ENCODE measurements at places on chromosomes 6 and 20.

DNA sequence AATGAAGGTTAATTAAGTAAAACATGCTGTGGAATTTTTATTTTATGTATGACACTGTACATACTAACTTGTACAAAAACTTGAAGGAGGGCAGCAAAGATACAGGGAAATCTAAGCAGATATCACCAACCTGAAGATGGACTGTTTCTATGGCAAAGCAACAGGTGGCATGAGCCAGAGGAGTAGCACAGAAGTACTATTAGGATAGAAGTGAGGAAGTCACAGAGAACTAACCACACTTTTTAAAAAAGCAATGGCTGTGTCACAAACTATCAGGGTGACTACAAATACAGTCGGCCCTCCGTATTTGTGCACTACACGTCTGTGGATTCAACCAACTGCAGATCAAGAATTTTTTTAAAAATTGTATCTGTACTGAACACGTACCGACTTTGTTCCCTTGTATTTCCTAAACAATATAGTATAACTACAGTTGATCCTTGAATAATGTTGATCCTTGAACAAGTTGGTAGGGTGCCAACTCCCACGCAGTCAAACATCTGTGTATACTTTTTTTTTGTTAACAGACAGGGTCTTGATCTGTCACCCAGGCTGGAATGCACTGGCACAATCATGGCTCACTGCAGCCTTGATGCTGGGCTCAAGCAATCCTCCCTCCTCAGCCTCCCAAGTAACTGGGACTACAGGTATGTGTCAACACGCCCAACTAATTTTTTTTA, 61.0 kb downstream of the NUDT3 start:
- no peak for DNase-seq

GRCh38 chr20:64171211-64171610, 7.0 kb downstream of the MYT1 start:
- DNase-seq, result no peak

DNA sequence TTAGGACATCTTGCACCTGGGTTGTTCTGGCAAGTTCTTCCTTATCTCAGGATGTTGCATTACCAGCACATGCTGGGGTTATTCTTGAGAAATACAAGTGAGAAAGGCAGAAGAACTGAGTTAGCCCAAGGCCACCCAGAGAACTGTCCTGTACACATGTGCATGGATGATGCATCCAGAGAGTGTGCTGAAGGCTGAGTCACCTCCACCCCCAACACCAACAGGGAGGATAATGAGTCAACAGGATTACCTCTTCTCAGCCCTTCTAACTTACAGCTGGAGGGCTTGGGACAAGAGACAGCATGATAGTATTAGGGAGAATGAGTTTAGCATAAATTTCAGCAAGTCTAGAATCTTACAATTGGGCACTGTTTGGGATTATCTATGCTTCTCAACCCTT, 8.5 kb downstream of the SCGN start:
- no peak for DNase-seq

GRCh38 chr6:108744996-108745395, 103.2 kb upstream of the ARMC2 start:
- DNase-seq, result no peak

DNA sequence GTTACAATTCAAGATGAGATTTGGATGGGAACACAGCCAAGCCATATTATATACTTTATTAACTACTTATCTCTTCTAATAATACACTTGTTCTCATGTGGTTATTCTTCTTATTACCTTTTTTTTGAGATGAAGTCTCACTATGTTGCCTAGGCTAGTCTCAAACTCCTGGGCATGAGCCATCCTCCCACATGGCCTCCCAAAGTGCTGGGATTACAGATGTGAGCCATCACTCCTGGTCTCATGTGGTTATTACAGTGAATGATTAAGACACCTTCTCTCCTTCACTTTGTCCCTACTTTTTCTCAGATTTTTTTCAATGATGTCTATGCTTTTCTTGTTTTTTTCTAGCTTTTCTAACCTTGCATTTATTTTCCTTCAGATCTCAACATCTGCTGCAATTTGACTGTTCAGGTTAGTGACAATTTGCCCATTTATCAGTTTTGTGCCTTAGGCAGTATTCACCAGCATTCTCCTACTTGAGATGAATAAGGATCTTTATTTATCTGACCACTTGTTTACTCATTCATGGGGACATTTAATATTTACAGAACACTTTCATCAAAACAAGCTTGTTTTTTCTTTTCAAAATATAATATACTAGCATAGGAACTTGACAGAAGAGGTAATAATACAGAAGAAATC, 105.7 kb downstream of the SLC16A10 start:
- no peak for DNase-seq

DNA sequence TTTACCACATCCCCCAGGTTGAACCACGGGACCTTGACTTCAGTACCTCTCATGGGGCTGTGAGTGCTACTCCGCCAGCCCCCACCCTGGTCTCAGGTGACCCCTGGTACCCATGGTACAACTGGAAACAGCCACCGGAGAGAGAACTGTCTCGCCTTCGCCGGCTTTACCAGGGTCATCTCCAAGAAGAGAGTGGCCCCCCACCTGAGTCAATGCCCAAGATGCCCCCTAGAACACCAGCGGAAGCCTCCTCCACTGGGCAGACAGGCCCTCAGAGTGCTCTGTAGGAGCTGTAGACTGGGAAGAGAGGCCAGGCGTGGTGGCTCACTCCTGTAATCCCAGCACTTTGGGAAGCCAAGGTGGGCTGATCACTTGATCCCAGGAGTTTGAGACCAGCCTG, 1.2 kb upstream of the ATAT1 start:
- no peak for DNase-seq

- DNase-seq, result no peak
Observed at GRCh38 chr20:6956056-6956455, 188.6 kb downstream of the BMP2 start.

DNA sequence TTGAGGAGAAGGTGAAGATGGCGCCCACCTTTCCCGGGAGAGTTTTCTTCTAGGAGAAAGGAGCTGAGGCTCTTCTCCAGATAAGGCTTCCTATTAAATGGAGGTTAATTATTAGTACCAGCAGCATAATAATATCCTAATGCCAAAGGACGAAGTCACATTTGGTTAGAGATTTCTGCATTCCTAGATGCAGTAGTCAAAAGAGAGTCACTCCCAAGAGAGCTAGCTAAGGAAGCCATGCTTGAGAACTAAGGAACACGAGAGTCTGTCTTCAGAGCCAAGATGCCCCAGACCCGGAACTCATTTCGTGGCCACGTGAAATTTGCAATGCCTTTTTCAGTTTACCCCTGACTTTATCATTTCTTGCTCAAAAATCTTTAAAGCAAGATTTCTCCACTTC, 132.7 kb downstream of the TSHZ2 start:
- DNase-seq, result no peak

DNA sequence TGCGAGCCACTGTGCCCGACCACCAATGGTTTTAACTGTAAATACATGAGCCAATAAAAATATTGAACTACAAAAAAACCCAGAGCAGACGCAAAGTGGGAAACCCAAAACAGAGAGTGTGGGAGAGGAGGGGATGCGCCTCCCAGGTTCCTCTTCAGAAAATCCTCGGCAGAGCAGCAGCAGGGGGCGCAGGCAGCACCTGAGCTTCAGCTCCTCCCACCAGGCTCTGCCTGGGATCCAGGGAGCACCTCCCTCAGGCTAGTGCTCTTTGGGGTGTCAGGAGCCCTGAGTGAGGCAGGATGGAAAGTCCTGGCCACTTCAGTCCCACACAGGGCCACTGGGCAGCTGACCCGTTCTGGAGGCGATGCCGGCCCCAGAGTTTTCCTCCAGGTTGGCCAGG, 536.9 kb upstream of the CDH4 start:
- DNase-seq, result no peak

DNA sequence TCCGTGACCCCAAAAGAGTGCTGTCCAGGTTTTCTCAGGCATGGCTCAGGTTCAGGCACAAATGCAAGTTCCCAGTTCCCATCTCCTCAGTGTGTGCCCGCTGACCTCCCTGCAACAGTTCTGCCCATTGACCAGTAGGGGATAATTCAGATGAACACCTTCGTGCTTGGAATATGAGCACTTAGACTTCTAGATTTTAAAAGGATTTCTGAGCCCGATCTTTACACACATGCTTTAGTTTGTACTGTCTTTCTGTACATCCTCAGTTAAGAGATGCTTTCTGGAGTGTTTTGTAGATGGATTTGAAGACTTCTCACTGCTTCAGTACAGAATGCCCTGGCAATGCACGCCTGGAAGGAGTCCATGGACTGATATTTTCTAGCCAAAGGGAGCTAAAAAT, 239.6 kb upstream of the PLCB4 start:
- DNase-seq, result no peak

- no peak for DNase-seq
Observed at GRCh38 chr6:166955865-166956443, 396 bp downstream of the RNASET2 start.

DNA sequence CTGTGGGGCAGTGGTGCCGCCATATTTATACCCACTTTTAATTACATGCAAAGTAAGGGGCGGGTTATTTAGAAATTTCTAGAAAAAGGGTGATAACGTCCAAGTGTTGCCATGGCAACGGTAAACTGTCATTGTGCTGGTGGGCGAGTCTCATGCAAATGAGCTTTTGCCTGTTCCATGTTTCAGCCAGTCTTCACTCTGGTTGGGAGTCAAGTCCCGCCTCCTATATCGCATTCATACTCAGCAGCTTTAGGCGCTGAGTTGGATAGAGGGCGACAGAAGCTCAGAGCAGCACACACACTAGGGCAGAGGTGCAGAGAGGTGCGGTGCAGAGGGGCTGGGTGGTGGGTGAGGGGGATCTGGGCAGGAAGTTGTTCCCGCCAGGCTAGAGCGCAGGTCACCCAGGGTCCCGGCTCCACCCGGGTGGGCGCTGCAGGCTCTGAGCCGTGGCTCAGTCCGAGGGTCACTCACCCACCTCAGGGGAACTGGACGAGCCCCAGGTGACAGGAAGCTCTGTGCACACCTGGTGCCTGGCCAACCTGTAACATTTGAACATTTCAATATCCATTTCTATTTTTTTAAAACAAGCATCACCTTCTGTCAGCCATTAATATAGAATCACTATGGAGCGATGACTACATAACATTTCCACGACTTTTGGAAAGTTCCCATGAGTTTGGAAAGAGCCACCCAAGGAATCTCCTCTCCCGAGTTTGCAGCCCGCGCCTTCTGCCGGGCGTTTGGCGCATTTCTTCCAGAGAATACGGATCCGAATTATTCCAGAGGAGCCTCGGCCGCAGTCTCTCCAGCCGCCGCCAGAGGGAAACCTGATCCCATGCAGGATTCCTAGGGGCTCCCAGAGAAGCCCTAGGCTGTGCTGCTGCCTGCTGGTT, 89.1 kb upstream of the PHACTR3 start:
- no peak for DNase-seq

DNA sequence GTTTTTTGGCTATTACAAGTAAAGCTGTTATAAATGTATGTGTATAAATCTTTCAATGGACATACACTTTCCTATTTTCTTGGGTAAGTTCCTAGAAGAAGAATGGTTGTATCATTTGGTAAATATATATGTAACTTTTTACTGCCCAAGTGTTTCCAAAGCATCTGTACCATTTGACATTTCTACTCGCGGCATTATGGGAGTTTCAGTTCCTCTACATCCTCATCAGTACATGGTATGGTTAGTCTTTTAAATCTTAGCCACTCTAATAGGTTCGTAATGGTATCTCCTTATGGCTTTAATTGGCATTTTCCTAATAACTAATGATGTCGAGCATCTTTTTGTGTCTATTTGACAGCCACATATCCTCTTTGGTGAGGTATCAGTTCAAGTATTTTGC, 12.9 kb downstream of the SNPH start:
- no peak for DNase-seq

DNA sequence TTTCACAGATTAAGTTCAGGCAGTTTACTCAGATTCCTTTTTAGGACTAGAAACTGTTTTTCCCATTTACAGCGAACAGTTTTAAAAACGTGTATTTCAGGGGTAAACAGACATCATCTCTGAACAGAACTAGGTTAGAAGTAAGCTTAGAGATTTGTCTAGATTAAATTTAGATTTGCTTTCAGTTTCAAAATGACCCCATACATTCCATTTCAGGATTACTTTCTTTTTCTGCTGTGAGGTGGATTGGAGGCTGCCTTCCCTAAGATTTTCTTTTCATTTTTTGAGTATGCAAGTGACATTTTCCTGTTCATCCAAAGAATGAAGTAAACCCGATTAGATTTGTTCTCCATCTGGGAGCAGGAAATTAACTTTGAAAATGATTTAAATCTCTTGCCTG, 747.2 kb downstream of the KHDRBS2 start:
- DNase-seq, result no peak

DNA sequence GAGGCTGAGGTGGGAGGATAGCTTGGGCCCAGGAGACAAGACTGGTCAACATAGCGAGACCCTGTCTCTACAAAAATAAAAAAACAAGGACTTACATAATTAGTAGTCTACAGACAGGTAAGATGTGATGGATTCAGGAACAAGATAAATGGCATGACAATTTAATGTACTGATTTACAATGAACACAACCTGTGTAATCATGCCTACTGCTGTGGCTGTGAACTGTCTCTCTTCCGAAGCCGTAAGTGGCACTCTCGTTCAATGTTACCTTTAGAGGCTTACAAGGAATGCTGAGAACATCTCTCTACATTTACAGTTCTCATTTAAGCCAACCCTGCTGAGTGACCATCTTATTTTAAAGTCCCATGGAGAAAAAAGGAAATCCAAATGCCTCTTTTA, 134.8 kb upstream of the PRDM1 start:
- DNase-seq, result no peak

DNA sequence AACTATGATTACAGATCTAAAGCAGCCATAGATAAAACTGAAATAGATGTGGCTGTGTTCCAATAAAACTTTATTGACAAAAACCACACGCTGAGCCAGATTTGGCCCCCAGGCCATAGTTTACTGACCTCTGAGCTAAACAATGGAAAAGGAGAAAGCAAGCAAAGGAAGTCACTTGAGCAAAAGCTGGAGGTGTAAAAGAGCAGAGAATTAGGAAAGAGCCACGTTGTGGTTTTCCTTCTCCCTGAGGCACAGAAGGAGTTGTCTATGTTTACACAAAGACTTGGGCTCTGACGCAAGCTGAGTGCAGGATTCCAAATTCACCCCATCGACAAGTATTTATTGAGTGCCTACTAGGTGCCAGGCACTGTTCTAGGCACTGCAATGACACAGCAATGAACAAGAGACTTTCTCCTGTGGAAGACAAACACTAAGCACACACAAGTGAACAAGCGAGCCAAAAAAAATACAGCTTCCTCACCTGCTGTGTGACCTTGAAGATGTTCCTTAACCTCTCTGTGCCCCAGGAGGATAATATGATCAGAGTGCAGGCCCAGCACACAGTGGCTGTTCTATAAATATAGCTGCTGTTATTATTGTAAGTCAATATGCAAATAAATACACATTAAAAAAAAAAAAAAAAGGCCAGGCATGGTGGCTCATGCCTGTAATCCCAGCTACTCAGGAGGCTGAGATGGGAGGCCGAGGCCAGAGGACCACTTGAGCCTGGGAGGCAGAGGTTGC, 75.4 kb upstream of the PTPN1 start:
- no peak for DNase-seq

- DNase-seq, result no peak
Observed at GRCh38 chr20:45112754-45113153, 2.2 kb downstream of the WFDC5 start.

All from activated CD4-positive, alpha-beta T cell treated with anti-CD3 and anti-CD28 coated beads, Interleukin-2, amount 50 U/mL, for 24 hours (primary cell).